ENCODE measurements at places on chromosomes 1 and 21. TPM values are rescaled to one million over a fixed set of nuclear protein-coding genes. Genes with fewer than 3 reads are reported as not detected.

Gene DCDC2B
- total RNA-seq = not detected

Gene CD52
- total RNA-seq = not detected

Gene DENND2D
- total RNA-seq = 1.3 TPM

Gene S100A7A
- not detected for total RNA-seq

Gene RNU1-1
- not detected for total RNA-seq

Gene KLHDC9
- total RNA-seq = 2.2 TPM

Gene LPAR3
- 0.62 TPM for total RNA-seq

Gene COL8A2
- total RNA-seq = 0.14 TPM

Gene THEMIS2
- total RNA-seq = 0.74 TPM

Gene TMPRSS15
- total RNA-seq = not detected

Gene GPR37L1
- total RNA-seq = 0.19 TPM

Gene MIXL1
- total RNA-seq = 0.05 TPM

Gene TNNT2
- not detected for total RNA-seq

Measured in A549 treated with CORT108297 at 1 μM for 4 hours (cell line).